Bronchial epithelial cell (primary cell): ENCODE measurements at places on chromosomes 4 and X. TPM values are rescaled to one million over a fixed set of nuclear protein-coding genes. Genes with fewer than 3 reads are reported as not detected.

GRCh38 chr4:40702800-40703151 lies 47.0 kb upstream of the NSUN7 start:
- DNase-seq, result no peak

- DNase-seq, result peak; percentile 72
Measured at GRCh38 chrX:102976793-102977495, 39.9 kb downstream of the RAB40AL start.

GRCh38 chrX:42615161-42615563 lies 162.8 kb downstream of the PPP1R2C start:
- peak; percentile 4 for DNase-seq

- no peak for DNase-seq
Measured at GRCh38 chrX:107723511-107723910, 52.1 kb downstream of the TSC22D3 start.

GRCh38 chr4:68390205-68390935 lies 40.5 kb upstream of the YTHDC1 start:
- DNase-seq, result no peak

DNA sequence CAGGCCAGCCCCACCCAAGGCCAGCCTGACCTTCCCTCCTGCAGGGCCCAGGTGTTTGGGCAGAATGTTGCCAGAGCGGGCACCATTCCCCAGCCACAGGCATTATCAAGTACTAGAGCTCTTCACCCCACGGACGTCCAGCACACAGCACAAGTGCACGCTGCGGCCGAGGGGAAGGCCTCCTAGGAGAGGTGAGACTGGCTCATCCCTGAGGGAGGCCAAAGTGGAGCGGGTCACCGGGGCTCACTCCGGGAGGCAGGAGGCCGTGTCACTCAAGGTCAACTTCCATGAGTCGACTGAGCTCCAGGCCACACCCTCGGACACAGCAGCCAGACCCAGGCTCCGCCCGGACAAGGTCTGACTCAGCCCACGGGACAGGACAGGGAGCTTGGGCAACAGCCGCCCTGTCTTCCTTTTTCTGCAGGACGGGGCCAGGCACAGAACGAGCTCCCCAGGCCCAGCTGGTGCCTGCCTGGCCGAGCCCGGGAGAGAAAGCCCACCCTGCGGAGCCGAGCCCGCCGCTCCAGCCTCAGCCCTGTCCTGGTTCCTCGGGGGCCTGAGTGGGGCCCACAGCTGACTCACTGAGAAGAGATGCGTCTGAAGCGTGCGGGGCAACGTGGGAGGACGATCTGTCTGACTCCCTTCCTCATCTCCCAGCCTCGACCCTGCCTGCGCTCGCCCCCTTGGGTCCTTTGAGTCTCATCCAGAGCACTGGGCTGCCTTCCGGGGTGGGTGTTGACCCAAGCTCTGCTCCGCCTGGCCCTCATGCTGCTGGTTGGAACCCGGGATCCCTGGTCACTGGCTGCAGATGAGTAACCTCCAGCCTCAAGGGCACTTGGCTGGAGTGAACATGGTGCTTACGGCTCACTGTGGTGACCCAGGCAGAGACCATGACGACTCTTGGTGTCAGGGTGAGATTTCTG lies 1.6 kb downstream of the SLC49A3 start:
- DNase-seq, result peak; percentile 75

- no peak for DNase-seq
Measured at GRCh38 chr4:142331132-142331531, 515.0 kb downstream of the INPP4B start.

- DNase-seq, result no peak
Measured at GRCh38 chr4:111633663-111634266, 511.5 kb upstream of the FAM241A start.

GRCh38 chrX:154013614-154014360 lies 5.9 kb downstream of the IRAK1 start:
- no peak for DNase-seq

DNA sequence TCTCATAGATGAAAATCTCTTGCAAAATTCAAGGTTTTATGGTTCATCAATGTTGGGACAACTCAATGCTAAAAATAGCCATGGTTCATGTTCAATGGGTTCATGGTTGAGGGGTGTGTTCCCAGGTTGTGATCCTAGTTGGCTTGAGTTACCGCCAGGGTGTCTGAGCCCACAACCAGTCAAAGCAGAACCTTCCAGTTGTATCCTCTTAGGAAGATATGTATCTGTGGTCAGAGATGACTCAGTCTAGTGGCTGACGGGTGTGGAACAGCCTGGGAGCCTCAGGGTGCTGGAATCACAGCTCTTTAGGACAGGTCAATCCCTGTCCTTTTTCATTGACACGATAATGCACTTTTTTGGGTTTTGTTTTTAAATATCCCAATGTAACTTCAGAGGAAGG lies 192.3 kb upstream of the NR3C2 start:
- peak; percentile 68 for DNase-seq

DNA sequence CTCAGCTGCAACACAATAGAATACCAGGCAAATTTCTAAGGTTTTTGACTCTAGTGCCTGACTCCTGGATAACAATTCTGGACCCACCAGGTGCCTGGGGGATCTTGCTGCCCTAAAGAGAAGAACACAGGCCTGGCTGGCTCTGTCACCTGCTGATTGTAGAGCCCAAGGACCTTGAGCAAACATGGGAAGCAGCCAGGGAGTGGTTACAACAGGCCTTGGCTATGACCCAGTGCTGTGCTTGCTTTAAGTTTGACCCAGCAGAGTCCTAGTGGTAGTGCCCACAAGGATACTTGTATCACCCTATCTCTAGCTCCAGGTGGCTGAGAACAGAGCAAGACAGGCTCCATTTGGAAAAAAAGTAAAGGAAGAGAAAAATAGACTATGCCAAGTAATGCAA lies 176.8 kb upstream of the DCAF12L2 start:
- DNase-seq, result no peak

- no peak for DNase-seq
Measured at GRCh38 chrX:125203365-125203736, 116.3 kb upstream of the TEX13C start.

GRCh38 chr4:93605163-93605562 lies 223.4 kb upstream of the ATOH1 start:
- DNase-seq, result peak; percentile 25

- peak; percentile 86 for DNase-seq
Measured at GRCh38 chr4:53477038-53477565, 99.7 kb downstream of the FIP1L1 start.

DNA sequence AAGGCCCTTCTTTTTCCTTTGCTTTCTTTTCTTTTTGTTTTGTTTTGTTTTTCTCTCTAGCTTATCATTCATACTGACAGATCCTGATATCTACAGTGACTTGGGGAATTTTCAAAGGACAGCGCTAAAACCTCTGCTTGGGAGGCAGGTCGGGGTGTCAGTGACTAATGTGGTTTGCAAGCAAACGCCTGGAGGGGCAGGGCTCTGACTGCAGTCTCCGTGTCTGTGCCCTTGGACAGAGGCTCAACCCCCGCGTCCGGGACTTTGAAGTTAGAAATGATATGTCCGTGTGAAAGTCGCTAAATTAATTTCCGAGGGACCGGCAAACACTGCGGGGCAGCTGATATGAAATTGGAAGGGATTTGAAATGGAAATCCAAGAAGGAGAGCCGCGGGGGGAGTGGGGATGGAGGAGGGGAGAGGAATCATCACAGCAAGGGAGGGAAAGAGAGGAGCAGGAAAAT lies 312.4 kb downstream of the DHRSX start:
- no peak for DNase-seq

DNA sequence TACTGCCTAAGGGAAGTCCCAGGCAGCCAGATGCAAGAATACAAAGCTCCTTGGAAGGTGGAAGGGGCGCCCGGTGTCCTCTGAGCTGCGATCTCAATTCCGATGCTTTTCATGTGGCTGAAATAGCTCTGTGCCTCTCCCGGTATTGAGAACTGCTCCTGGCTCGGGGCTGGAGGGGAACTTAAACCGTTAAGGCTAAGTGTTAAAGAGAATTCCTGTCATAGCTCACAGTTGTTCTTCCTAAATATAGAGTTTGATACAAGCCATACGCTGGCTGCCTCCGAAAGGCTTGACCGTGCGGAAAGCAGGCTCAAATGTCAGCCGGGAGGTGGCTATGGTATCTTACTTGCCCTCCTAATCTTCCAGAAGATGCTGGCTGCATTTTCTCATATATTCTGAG lies at the start of gene SMPX:
Gene SMPX, minus strand, starts transcription at position 157 of the 400 bp plus-strand sequence. CDS start 3,826 bp downstream, outside the sequence.
- no peak for DNase-seq

DNA sequence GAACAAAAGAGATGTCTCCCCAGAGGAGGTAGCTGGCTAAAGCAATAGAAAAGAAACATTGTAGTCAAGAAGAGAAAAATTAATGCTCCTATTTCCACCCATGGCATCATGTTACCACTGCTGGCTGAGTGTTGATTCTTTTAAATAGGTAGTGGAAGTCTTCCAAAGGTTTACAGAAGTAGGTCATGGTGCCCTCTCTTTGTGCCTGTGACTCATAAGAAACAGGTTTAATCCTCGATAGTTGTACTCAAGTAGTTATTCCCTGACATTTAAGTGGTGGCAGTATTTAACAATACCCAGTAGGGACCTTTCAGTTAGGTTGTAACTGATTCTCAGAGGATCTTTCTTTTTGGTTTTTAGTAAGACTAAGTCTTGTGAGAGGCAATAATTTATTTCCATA lies 247.8 kb downstream of the TEX13A start:
- DNase-seq, result peak; percentile 39

DNA sequence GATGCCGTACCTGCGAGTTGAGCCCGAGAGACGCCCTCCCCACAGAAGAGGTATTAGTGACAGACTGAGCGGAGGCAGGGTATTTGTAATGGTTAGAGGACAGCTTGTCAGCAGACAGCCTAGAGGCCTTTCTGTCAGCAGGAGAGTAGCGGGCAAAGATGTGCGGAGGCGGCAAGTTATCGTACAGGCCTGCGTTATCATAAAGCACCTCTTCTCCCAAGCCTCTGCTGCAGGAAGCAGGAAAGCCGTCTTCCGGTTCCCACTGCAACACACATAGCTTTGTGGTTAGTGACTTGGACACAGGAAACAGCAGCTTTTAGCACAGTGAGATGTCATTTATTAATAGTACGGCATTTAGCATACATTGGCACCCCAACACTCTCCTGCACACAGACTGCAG lies 158.3 kb downstream of the AFAP1 start:
- no peak for DNase-seq

DNA sequence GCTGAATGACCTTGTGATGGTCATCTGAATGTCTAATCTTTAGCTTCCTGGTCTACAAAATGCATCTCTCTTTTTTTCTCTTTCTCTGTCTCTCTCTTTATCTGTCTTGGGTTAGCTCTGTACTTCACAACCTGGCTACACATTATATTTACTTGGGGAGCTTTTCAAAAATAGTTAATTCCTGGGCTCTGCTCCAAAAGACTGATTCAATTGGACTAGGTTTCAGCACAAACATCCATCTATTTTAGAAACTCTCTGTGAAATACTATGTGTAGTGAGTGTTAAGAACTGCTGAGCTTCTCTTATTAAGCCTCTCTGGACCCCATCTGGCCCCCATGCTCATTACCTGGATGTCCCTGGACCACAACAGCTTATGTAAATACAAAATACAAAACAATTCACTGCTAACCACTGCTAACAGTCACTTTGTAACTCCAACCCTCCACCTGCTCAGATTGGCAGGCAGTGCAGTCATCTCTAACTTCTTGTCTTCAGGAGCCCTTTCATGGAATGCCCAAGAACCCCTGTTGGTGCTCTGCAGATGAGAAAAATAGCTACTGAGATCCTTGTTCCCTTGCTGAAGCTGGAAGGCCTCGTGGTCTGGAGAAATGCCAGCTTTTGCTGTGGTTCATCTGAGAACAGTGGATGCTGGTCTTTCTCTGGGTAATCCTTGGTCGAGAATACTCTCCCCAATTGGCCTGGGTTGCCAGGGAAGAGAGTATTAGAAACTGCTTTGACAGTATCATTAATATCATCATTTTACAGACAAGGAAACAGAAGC lies 14.8 kb upstream of the BOD1L1 start:
- DNase-seq, result no peak

- no peak for DNase-seq
Measured at GRCh38 chrX:113124693-113125092, 284.1 kb upstream of the AMOT start.

DNA sequence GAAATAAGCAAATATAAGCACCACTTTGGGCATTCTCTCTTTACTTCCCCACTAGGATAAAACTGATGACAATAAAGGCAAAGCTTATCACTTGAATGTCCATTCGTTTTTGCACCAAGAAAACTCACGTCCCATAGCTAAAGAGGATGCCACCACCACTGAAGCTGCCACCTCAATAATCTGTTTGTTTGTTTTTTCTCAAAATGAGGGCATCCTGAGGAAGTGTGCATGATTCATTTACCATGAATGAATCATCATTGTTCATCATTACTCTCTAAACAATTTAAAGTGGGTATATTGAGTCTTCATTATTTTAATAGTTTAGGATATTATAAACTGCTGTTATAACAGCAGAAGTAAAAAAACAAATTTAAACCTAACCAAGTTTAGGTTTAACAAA lies 168.2 kb downstream of the DCTD start:
- DNase-seq, result peak; percentile 77

DNA sequence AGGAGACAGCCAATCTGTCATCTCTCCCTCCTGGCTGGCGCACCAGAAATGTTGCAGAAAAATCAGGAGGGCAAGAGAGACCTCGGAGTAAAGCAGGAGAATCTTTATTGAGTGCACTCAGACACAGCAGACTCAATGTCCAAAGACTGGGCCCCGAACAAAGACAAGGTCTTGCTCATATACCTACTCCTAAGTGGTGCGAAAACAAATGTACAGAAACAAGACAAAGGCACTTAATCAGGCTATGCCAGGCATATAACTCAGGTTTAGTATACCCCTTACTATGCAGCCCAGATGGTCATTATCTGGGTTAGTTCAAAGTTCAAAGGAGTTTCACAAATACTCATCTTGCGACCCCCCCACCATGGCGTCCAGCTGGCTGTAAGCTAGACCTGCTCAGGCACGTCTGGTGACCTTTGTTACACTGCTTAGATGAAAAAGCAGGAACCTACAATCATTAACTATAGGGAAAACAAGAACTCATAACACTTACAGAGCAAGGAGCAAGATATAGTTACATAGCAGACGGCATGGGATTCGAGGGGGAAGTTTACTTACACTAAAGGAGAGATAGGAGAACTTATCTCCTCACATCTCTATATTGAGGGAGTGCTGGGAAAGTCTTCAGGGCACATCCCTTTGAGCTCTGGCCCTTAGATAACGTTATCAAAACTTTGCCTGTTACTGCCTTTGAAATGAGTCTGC lies 27.5 kb downstream of the SULT1E1 start:
- peak; percentile 17 for DNase-seq

GRCh38 chrX:129938081-129938480 lies 32.1 kb downstream of the UTP14A start:
- no peak for DNase-seq

GRCh38 chr4:112807083-112807482 lies 170.1 kb downstream of the LARP7 start:
- no peak for DNase-seq

The MAGEA2 gene
- not detected in 2 replicates for total RNA-seq

The MAPK10 gene
- total RNA-seq, result 3.4 and 5.4 TPM in 2 replicates

The MAGEA1 gene
- total RNA-seq, result not detected in 2 replicates

The MXRA5 gene
- total RNA-seq, result 0.26 and 0.53 TPM in 2 replicates

The CENPI gene
- total RNA-seq, result 1.0 and 1.6 TPM in 2 replicates

The PRSS12 gene
- 24.2 and 33.7 TPM in 2 replicates for total RNA-seq

The BEND4 gene
- total RNA-seq, result not detected in 2 replicates

The ZRSR2 gene
- 4.2 and 7.2 TPM in 2 replicates for total RNA-seq

The YIPF7 gene
- total RNA-seq, result 0.53 TPM in 1 of 2 replicates, not detected in the other

The PARM1 gene
- total RNA-seq, result 0.13 TPM in 1 of 2 replicates, not detected in the other

The NIPAL1 gene
- 6.6 and 9.3 TPM in 2 replicates for total RNA-seq

The VCX3A gene
- not detected in 2 replicates for total RNA-seq

The ABLIM2 gene
- total RNA-seq, result 1.1 and 2.8 TPM in 2 replicates

The NAP1L2 gene
- 0.26 and 0.38 TPM in 2 replicates for total RNA-seq

The CLDN34 gene
- not detected in 2 replicates for total RNA-seq

The MAGEB10 gene
- total RNA-seq, result not detected in 2 replicates

The SRPX gene
- 2.4 and 3.7 TPM in 2 replicates for total RNA-seq

The STATH gene
- total RNA-seq, result not detected in 2 replicates

The ZAR1 gene
- total RNA-seq, result under 0.01 TPM in 1 of 2 replicates, not detected in the other
